KBM-7 (cell line): ENCODE measurements at places on chromosomes 13 and 19.
A peak's percentile ranks its signal among the peaks of the same experiment; 100 is the strongest.

GRCh38 chr19:30718707-30719106 is 346.5 kb downstream of the ZNF536 start:
- DNase-seq: no peak

GRCh38 chr13:44148159-44148914 is 225.3 kb upstream of the SERP2 start:
- no peak for DNase-seq

- DNase-seq: no peak
Measured at GRCh38 chr19:46839752-46840497, 10.7 kb downstream of the AP2S1 start.

GRCh38 chr19:13006431-13007281 is 11.4 kb downstream of the NFIX start:
- no peak for DNase-seq

GRCh38 chr13:77928909-77929308 is 10.3 kb upstream of the EDNRB start:
- DNase-seq: no peak

GRCh38 chr13:19838865-19839275 is 24.6 kb downstream of the ZMYM5 start:
- DNase-seq: no peak

DNA sequence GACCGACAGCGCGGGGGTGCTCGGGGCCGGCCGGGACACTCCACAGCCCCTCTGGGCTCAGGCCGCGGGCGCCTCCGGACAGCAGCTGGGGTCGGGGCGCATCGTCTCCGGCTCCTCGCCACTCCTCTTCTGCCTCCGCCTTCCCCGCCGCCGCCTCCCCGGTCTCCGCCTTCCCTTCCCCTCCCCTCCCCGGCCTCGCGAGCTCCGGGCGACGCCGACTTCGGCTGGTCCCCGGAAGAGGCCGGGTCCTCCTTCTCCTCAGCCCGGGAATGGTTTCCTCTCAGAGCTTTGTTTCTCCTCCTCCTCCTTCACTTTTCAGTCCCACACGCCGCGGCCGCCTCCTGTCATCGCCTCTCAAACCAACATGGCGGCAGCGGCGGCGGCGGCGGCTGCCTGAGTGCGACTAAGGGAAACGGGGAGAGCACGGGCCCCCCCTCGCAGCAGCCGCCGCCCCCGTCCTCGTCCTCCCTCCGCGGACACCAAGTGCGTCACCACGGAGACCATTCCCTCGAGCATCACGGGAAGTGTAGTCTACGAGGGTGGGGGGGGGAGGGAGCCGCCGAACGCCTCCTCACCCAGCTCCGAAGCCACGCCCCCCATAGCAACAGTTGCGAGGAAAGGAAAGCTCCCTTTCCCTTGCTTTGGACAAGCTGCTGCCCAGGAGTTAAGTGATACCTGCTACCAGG is at the start of gene UBL3:
UBL3 (minus strand) TSS at position 405 of the 686 bp plus-strand sequence. CDS start 1,079 bp downstream, outside the sequence.
- peak; percentile 95 for DNase-seq

- DNase-seq: no peak
Measured at GRCh38 chr13:73055813-73056564, 2.8 kb upstream of the KLF5 start.

DNA sequence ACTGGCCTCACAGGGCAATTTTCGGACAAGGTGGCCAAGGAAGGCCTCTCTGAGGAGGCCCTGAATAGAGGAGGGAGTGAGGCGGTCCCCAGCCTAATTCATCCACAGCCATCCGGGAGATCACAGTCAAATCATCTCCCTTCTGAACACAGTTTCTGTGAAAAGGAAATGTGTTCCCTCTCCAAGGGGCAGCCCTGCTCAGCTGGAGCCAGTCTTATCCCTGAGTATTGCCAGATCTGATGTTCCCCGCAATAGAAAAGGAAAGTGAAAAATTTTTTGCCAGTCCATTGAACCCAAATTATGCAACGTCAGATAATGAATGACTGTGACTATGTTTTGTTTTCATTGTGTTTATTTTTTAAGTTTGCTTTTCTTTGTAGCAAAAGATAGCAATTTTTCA is 125.9 kb downstream of the SIPA1L3 start:
- DNase-seq: no peak

- no peak for DNase-seq
Measured at GRCh38 chr13:80663788-80664187, 322.9 kb upstream of the SPRY2 start.

DNA sequence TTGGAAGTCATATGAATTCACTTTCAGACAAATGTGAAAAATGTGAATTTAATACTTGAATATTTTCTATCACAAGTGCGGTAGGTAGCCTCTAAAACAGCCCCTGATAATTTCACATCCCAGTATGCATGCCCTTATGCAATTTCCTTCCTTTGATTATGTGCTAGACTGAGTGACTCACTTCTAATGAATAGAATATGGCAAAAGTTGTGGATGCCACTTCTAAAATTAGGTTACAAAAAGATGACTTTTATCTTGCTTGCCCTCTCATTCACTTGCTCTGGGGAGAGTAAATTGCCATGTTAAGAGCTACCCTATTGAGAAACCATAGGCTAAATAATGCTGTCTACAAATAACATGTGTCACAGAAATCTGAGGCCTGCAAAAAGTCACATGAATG is 402.5 kb upstream of the PCDH9 start:
- DNase-seq: peak; percentile 15

- peak; percentile 46 for DNase-seq
Measured at GRCh38 chr19:2476451-2477140, 669 bp downstream of the GADD45B start.

GRCh38 chr13:65724226-65724625 is 1505.9 kb downstream of the PCDH9 start:
- DNase-seq: no peak

DNA sequence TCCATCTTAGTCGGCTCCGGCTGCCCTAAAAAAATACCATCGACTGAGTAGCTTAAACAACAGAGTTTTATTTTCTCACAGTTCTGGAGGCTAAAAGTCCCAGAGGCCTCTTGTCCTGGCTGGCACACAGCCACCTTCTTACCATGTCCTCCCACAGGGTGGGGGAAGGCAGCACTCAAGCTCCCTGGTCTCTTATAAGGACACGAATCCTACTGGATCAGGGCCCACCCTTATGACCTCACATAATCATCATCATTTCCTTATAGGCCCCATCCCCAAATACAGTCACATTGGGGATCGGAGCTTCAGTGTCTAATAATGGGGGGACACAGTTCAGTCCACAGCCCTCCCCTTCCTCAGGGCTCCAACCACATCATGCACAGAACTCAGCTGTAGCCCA is 2.6 kb upstream of the TUBA3C start:
- no peak for DNase-seq

GRCh38 chr19:30085394-30085793 is 143.4 kb downstream of the URI1 start:
- peak; percentile 17 for DNase-seq

DNA sequence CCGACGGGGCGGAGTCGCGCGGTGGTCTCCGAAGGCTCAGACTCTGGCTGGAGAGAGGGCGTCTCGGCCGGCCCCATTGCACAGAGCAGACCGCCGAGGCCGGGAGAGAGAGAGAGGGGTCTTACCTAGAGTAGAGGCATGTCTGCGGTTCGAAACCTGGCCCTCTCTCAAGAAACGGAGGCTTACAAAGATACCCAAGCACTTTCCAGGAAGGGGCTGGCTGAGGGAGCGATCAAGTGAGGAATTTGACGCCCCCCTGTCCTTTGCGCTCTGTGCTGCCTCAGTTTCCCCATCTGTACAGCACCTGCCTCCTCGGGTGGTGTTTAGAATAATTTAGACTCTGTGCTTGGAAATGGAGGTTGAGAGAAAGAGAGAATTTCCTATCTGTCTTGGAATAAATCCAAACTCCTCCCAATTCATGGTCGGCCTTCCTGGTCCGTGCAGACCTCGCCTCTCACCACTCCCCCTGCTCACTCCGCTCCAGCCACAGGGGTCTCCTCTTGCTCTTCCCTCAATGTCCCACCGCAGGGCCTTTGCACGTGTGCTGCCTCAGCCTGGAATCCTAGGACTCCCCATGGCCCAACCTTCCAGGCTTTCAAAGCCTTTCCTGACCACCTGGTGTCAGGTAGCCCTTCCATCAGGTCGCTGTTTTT is 658 bp upstream of the ISOC2 start:
- no peak for DNase-seq

DNA sequence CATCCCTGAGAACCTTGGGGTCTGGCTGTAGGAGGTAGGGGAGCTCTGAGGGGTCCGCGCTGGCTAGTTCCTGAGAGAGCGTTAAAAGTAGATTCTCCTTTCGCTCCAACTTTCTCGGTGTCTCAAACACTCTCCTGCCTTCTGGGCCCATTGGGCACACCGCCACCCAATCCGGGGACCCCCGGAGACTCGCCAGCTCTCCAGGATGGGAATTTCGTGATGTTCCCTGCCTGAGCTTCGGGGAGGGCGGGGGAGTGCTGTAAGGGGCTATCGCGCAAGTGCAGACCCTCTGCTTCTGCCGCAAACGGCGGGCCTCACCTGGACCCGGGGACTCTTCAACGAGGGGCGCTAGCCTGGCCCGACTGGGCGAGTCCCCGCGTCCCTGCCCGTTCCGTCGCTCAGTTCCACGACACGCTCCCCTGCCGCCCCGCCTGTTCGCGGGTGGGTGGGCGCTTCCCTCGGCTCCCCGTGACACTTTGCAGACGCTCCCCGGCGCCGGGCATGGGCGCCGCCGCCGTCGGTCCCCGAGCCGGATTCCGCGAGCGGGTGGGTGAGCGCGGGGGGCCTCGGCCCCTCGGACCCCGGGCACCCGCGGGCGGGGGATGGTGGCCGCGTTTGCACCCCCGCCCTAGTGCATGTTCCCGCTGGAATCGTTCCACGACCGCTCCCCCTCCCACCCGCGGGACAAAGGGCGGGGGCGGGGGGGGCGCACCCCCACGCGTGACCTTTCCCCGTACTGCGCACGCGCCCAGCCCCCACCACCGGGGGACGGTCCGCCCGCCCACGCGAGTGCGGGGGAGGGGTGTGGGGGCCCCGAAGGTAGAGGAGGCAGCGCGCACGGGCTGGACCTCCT is at the start of gene CCDC106:
CCDC106 (plus strand) TSS at position 481 of the 853 bp plus-strand sequence. CDS start 835 bp downstream, outside the sequence.
- DNase-seq: peak; percentile 80

DNA sequence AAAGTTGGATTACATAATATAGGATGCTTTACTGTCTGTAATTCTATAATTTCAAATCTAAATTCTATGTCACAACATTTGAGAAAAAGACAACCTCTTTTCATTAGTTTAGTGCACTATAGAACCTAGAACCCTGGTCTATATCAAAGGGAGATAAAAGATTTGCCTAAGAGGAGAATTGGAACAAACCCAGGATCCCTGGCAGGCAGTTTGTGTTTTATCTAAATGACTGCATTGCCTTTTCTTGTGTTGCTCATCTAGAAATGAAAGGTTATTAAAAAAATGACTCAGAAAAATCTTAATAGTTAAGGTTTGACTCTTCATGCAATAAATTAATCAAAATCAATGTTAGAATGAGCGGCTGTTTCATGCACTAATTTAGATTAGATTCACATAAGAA is 96.7 kb downstream of the PCDH9 start:
- DNase-seq: no peak

- no peak for DNase-seq
Measured at GRCh38 chr19:15239337-15239949, 7.2 kb upstream of the EPHX3 start.

GRCh38 chr19:15393963-15394362 is 14.4 kb upstream of the AKAP8 start:
- no peak for DNase-seq

GRCh38 chr13:39780711-39781110 is 125.2 kb downstream of the COG6 start:
- no peak for DNase-seq
